ENCODE measurements at places on chromosomes 3 and 15.

GRCh38 chr3:14959359-14959943, 12.1 kb downstream of the NR2C2 start:
- DNase-seq: no peak

GRCh38 chr3:41265823-41266273, 66.5 kb downstream of the CTNNB1 start:
- DNase-seq: peak; percentile 35

GRCh38 chr3:10941972-10942371, 50.6 kb upstream of the SLC6A1 start:
- peak; percentile 19 for DNase-seq

DNA sequence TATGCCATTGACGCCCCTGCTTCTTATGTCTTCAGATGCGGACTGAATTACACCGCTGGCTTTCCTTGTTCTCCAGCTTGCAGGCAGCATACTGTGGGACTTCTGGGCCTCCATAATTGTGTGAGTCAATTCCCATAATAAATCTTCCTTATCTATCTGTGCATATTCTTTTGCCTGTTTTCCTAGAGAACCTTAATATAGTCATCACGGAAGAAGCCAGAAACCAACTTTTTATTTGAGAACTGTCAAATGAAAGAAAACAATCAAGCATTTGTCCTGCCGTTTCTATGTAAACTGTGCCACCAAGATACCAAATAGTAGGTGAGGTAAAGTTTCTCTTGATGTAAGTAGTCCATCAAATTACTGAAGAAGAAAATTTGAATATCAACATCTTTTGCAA, 51.8 kb upstream of the B3GALNT1 start:
- DNase-seq: no peak

DNA sequence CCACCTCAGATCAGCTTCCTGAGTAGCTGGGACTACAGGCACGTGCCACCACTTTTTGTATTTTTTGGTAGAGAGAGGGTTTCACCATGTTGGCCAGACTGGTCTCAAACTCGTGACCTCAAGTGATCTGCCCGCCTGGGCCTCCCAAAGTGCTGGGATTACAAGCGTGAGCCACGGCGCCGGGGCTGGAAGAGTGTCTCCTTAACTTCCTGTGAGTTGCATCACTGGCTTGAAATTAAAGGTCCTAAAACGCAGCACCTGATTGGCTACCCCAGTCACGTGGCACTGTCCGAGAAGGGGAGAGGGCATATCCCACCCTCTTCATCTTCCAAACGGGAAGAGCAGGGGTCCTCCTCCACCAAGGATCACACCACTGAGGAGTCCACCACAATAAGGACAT, 5.5 kb upstream of the FAM174B start:
- no peak for DNase-seq

GRCh38 chr15:41801850-41802455, 25.9 kb upstream of the JMJD7 start:
- no peak for DNase-seq

- DNase-seq: no peak
Observed at GRCh38 chr3:39783680-39784079, 25.7 kb upstream of the MYRIP start.

- peak; percentile 53 for DNase-seq
Observed at GRCh38 chr3:190092250-190092649, 28.4 kb downstream of the P3H2 start.

DNA sequence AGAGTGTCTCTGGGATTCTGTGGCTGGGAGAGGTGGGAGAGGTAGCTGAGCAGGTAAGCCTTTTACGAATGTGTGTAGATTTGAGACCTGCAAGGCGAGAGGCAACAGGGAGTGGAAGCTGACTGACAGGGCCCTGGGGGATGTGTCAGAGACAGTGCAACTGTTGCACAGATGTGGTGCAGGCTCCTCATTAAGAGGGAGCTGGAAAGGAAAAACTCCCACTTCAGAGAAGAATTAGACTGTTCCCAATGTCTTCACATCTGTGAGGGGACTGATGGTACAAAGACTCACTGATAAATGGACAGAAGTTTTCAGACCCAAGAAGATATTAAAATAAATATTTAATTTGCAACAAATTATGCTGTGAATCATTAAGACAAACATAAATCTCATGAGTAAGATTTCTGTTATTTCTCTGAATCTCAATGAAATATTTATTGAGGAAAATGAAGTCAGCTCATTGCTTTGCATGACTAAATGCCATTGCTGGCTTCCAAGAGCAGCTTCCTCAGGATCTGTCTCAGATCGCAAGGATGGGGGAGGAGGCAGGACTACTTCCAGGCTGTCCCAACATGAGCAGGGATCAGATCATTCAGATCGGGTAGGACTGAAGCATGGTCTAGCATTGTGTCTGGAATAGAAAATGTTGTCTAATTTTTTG, 127.3 kb upstream of the ROPN1 start:
- DNase-seq: peak; percentile 90

DNA sequence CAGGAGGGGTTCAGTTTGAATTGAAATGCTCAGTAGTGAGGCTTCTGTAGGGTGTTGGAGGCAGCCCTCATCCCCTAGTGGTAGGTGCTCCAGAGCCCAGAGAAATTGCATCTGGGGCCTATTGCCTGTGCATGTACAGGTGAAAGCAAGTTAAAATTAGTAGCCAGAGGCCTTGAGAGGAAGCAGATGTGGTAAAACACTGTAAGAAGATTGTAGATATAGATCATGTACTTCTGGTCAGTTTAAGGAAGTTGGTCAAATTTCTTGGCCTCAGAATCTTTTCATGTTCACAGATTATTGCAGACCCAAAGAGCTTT, 34.6 kb downstream of the IGSF10 start:
- DNase-seq: no peak

DNA sequence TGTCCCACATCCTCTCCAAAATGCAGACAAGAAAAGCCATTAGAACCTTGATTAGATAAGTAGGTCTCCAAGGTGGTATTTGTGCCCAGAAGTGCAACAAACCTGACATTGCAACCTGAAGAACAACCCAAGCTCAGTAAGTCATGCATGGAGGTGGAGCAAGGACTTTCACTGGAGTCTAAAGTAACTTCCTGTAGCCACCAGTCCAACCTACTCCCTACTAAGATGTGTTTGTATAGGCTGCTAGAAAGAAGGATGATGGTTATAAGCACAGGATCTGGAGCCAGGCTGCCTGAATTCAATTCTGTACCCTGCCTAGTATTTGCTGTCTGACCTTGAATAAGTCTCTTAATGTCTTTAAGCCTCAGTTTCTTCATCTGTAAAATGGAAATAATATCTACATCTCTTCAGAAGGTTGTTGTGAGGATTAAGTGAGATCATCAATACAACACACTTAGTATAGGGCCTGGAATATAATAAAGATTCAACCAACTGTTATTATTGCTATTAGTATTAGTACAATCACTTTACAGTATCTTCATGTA, 32.3 kb downstream of the HDC start:
- DNase-seq: no peak

GRCh38 chr3:194097141-194097882, 38.6 kb upstream of the HES1 start:
- DNase-seq: no peak

DNA sequence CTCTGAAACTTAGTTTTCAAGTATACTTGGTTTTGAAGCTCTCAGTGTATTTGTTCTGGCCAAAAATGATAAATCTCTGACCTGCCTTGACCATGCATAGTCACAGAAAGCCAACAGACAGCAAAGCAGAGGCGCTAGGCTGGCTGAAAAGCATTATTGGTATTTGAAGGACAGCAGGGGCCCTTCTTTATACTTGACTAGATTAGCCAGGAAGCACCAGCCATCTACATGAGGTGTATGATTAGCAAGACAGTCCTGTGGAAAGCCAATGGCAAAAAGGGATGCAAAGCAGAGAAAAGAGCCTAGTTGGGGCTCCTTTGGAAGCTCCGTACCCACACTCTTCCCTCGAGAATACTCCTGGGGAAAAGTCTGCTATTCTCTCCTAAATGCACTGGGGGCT, 7.8 kb downstream of the SLC24A1 start:
- DNase-seq: no peak

- no peak for DNase-seq
Observed at GRCh38 chr3:12187448-12188327, 29.0 kb upstream of the TIMP4 start.

DNA sequence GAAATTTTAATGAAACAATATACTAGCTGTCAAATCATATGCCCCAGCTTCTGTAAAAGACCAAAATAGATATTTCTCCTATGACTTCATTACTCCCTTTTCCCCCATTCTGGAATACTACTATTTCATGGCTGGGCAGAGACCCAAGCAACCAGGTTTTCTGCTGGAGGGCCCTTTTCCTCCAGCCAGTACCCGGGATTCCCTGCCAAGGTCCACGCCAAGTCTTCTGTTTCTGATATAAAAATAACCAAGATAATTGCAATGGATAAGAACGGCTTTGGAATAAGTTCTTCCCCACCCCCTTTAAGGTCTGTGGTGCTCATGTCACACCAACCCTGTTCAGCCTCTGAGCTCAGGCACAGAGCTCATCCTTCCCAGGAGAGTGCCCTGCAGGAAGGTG, 17.2 kb upstream of the NMNAT3 start:
- no peak for DNase-seq

DNA sequence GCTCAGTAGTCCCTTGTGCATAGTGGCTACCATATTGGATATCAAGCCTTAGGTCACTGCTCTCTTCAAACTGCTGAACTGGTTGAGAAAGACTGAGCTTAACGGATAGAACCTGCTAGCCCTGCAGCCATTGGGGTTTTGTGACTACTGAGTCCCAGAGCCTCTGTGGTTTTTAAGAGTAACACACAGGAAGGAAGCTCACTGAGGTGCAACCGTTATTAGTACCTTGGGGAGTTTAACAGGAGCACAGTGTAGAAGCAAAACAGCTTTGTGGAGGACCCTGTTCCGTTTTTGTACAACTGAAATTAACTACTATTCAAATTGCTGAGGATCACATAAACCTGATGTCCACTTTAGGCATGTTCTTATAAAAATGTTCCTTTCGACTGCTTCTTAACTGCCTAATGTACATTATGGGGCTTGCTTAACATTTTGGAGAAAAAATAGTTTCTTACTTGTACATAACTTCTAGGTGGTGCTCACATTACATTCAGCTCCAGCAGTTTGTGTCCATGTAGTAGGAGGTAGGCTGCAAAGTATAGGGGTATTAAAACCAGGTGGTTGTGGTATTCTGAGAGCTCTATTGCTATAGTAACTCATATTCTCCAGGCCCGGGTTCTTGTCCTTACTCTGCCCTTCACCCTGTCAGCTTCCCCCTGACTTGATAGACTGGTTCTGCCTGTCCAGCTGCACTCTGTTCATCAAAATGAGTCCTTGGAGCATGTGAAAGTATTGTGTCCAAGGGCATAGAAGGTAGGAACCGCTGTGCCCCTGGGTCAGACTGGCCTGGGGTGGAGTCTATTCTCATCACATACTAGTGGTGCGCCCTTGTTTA, 17.3 kb downstream of the PXK start:
- no peak for DNase-seq

DNA sequence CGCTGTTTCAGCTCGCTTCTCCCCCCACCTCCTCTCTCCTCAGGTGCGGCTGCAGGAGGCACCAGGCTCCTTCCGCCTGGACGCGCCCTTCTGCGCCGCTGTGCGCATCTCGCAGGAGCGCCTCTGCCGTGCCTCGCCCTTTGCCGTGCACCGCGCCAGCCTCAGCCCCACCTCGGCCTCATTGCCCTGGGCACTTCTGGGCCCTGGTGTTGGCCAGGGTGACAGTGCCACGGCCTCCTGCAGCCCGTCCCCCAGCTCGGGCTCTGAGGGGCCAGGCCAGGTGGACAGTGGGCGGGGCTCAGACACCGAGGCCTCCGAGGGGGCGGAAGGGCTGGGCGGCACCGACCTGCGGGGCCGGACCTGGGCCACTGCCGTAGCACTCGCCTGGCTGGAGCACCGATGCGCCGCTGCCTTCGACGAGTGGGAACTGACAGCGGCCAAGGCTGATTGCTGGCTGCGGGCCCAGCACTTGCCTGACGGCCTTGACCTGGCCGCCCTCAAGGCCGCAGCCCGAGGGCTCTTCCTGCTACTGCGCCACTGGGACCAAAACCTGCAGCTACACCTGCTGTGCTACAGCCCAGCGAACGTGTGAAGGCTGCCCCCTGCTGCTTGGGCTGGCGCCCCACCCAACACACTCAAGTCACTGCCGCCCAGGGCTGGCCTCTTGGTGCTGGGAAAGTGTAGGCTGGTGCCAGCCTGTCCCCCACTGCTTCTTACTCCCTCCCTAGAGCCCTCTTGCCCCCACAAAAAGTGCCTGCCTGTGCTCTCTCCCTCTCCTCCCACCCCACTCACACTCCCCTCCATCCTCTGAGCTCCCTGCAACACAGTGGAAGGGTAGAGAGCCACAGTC, 7.1 kb downstream of the ALG3 start:
- no peak for DNase-seq

- no peak for DNase-seq
Observed at GRCh38 chr3:147360646-147361453, 45.5 kb downstream of the ZIC4 start.

GRCh38 chr3:23439080-23439479, 236.0 kb downstream of the UBE2E2 start:
- DNase-seq: peak; percentile 45

DNA sequence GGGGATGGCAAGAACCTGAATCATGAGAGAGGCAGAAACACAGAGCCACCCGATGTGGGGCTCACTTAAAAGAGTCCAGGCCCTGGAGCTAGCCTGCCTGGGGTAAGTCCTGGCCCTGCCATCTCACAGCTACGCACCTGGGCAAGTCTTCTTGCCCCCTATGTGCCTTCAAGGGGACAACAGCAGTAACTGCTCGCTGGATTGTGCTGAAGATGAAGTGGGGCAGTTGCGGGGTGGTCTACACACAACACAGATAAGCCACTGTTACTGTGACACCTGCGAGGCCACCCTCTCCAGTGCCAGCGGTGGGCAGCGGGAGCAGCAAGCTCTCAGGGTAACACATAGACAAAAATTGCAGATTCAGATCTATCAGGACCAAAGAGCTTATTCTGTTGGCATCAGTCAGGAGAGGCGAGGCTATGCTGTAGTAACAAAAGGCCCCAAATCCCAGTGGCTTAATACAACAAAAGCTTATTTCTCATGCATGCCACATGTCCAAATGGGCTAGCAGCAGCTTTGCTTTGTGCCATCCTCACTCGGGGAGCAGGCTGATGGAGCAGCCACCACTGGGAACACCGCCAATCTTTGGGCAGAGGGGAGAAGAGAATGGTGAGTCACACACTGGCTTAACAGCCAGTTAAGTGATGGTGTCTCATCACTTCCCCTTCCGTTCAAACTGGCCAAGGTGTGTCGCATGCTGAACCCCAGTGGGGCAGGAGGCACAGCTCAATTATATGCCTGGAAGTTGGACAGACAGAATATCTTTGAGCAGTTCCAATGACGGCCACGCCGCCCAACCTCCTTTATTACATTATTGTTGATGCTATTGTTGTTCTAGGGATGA, 78.3 kb downstream of the WNT7A start:
- DNase-seq: peak; percentile 38

- no peak for DNase-seq
Observed at GRCh38 chr3:66037986-66038369, 740 bp downstream of the MAGI1 start.

GRCh38 chr3:14120111-14120920, 4.4 kb downstream of the CHCHD4 start:
- DNase-seq: no peak

GRCh38 chr3:178810181-178810580, 261.4 kb downstream of the ZMAT3 start:
- no peak for DNase-seq

Measured in kidney capillary endothelial cell (primary cell).